ENCODE measurements at places on chromosomes 4 and X.

- DNase-seq = no peak
Measured at GRCh38 chr4:172042714-172043114, 229.5 kb downstream of the GALNTL6 start.

DNA sequence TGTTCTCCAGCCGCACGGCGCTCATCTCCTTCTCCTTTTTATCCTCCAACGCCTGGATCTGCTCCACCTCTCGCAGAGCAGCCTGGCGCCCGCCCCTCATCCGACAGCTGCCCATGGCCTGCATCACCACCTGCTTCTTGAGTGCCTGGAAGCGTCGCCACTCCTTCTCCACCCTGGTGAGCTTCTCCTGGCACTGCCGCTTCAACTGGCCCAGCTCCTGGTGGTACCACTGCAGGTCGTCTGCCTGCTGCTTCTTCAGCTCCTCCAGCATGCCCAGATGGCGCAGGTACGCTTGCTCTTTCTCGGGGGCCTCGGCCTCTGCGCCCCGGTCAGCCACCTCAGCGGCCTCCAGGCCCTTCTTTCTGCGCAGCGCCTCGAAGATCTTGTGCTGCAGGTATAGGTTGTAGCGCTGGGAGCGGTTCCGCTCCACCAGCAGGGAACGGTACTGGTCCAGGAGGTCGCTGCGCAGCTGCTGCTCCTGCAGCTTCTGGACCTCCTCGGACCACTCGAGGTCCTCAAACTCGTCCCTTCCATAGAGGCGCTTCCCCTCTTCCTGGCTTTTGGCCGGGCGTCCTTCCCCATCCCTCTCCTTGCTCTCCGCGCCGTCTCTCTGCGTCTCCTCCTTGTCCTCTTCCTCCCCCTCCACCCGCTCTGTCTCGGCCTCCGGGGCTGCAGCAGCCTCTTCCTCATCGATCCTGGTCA lies 1.2 kb upstream of the TADA2B start:
- no peak for DNase-seq

DNA sequence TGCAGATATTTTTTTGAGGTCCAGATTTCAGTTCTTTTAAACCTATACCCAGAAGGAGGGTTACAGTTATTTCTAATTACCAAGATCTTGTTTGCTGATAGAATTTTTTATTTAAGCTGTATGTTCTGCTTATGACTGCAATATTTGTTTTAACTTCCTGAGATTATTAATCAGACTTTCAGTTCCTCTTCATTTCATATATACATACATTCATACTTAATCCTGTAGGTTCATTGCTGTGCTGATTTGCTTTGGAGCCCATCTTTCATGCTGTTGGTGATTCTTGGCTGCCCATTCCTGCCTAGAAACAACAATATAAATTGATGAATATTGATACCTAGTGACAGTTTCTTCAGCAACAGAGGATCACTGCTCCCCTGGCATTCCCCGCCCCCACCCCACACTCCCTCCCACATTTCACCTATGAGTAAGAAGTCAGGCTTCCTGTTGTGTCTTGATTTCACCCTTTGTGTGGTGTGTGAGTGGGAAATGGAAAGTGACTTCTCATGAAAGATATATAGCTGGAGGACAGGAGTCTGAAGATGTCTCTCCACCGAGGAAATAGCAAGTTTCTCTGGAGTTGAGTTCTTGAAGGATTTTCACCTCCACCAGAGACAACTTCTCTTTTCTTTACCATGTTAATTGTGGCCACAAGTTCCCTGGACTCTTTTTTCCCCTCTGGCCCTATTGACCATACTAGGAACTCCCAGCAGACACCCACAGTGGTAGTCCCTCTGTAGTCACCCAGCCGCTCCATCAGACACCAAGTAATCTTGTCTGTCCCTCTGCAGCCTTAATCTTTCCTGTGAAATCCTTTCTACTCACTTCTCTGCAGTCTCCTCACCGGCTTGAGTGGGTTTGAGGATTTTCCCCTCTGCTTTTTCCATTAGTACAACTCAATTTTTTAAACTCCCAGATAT lies 118.4 kb downstream of the ASB9 start:
- peak; percentile 8 for DNase-seq

GRCh38 chrX:112687189-112687691 lies 7.5 kb upstream of the LHFPL1 start:
- no peak for DNase-seq

- DNase-seq = no peak
Measured at GRCh38 chrX:115694028-115694427, 133.1 kb downstream of the PLS3 start.

GRCh38 chr4:2469192-2469984 lies 482 bp downstream of the RNF4 start:
- peak; percentile 56 for DNase-seq

DNA sequence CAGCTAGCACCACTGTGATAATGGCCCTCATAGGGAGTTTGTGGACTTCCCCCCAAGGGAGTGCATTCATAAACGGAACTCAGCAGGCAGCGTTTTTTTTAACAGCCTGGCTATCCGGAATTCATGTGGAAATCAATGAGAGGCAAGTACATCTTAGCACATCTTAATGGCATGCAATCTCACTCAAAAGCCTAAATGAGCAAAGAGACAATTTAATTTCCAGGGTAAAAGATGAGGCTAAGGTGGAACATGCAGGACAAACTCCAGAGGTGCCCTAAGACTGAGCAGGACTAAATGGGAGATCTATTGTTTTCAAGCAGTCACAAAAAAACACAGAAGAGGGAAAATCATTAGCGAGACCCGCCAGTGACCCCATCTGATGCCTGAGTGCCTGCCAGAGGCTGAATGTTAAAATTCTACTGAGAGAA lies 243.5 kb upstream of the KCNIP4 start:
- no peak for DNase-seq

- no peak for DNase-seq
Measured at GRCh38 chr4:140158365-140159030, 4.5 kb upstream of the MAML3 start.

GRCh38 chrX:115372152-115372551 lies 82.6 kb downstream of the LUZP4 start:
- no peak for DNase-seq

GRCh38 chr4:139802488-139802887 lies 136.9 kb downstream of the MGST2 start:
- DNase-seq = no peak

GRCh38 chr4:177517862-177518261 lies 75.6 kb upstream of the AGA start:
- DNase-seq = no peak

- DNase-seq = no peak
Measured at GRCh38 chr4:184398741-184399511, 75.4 kb downstream of the IRF2 start.

DNA sequence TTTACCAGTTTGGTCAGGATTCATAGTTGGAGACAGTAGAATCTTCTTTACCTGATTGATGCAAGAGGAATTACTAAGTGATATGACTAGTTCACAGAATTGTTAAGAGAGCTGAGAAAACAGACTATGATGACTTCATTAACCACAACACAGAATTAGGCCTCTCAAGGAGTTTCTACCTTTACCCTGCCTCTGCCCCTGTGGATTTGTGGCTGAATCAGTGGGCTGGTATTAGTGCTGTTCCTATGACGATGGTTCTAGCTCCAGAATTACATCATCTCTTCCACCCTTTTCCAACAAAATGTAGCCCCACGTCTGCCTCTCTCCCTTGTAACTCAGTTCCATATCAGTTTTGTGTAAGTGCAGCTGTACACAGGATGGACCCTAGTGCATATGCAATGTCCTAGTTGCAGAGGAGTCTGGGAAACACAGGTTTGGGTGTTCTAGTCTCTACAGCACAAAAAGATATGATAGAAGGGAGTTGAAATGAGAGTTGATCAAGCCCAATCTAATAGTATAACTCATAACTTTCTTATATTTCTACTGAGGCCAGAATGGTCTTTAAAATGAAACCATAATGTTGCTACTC lies 99.3 kb downstream of the ANXA5 start:
- no peak for DNase-seq

- DNase-seq = no peak
Measured at GRCh38 chr4:93394545-93395081, 433.9 kb upstream of the ATOH1 start.

GRCh38 chr4:19224820-19225219 lies 1026.9 kb upstream of the SLIT2 start:
- DNase-seq = no peak

- DNase-seq = no peak
Measured at GRCh38 chr4:97525236-97525635, 618.0 kb downstream of the STPG2 start.

- DNase-seq = peak; percentile 38
Measured at GRCh38 chr4:36351082-36351666, 69.8 kb downstream of the DTHD1 start.

DNA sequence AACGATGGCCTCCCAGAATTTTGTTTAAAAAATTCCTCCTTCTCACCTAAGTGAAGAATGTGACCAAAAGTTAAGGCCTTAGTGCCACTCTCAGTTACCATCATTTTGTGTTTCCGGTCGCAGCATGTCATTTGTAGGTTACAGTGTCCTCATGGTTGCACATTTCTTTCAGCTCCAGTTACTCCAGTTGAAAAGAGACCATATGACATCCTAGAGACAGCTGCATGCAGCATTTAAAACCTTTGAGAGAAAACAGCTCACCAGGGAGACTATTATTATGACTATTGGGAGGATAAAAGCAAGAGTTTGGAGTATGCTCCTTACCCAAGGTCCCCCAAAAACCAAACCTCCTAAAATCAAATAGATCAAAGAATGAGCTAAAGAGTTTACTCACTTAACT lies 45.8 kb downstream of the MGARP start:
- no peak for DNase-seq

- no peak for DNase-seq
Measured at GRCh38 chrX:93660575-93660974, 12.8 kb downstream of the NAP1L3 start.

- no peak for DNase-seq
Measured at GRCh38 chrX:118824173-118824730, 628 bp downstream of the ZCCHC12 start.

- no peak for DNase-seq
Measured at GRCh38 chr4:82839624-82840023, 41.0 kb upstream of the SCD5 start.

DNA sequence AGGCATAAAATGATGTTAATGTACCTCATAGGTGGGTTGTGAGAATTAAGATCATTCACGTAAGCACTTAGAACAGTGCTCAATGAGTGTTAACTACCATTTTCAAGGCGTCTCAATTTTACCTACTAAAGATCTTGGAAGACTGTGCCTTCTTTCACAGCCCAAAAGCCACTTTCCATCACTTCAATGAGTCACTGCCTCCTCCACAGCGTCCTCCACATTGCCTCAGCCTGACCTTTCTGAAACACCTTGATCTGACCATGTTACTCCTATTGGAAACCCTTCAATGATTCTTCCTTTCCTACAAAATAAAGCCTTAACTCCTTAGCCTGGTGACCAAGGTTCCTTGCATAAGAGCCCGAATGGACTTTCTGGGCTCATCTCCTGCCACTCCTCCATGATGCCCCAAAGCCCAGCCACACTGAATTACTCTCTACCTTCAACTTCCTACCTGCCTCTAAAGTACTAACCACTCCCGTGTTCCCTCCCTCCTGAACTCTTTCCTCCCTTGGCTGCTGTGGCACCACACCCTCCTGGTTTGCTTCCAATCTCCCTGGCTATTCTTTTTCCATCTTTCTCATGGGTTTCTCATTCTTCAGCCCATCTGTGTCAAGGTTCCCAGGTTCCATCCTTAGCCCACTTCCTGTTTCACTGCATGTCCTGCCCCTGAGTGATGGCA lies 22.1 kb downstream of the SLC25A53 start:
- no peak for DNase-seq

- no peak for DNase-seq
Measured at GRCh38 chr4:5940470-5941203, 47.8 kb upstream of the CRMP1 start.

Data from T-helper 1 cell (primary cell).